Endodermal cell (in vitro differentiated cells): ENCODE measurements at places on chromosomes 13 and 19.

GRCh38 chr13:99380921-99381645, 73.9 kb upstream of the GPR183 start:
- H3K4me1 ChIP-seq = no peaks in the 10 kb centered on the region
- no peak overlapping the region for H3K4me3 ChIP-seq
- no peak overlapping the region for H3K27ac ChIP-seq
- peak; percentile 35 for DNase-seq

GRCh38 chr13:112362021-112362420, 14.1 kb upstream of the SPACA7 start:
- H3K4me3 ChIP-seq = no peak overlapping the region
- H3K27ac ChIP-seq = no peak overlapping the region
- no peaks in the 10 kb centered on the region for H3K27me3 ChIP-seq

DNA sequence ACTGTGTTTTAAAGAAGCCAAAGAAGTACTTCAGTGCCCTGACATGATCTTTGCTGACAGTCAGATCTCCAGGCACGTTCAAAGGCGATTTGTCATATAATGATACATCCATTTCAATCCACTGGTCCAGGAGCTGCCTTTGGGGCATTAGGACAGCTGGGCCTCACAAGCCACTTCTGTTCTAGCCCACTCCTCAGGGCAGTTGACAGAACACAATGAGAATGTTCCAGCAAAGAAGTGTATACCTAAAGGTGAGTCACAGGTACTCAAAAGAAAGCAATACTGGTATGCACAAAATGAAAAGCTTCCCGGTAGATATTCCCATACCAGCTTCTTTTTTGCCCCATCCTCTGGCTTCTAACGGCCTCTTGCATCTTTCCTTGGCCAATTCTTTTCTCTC, 12.5 kb upstream of the MAP3K10 start:
- no peak overlapping the region for H3K4me3 ChIP-seq
- no peaks in the 10 kb centered on the region for H3K4me1 ChIP-seq
- no peaks in the 10 kb centered on the region for H3K27me3 ChIP-seq
- no peak for DNase-seq

GRCh38 chr13:22402682-22403081, 731.8 kb downstream of the FGF9 start:
- H3K27ac ChIP-seq = no peak overlapping the region
- H3K4me1 ChIP-seq = no peaks in the 10 kb centered on the region
- DNase-seq = no peak
- no peaks in the 10 kb centered on the region for H3K27me3 ChIP-seq
- no peak overlapping the region for H3K4me3 ChIP-seq

GRCh38 chr13:26656919-26657318, 99.4 kb downstream of the WASF3 start:
- H3K4me1 ChIP-seq = peaks cover 4% of the 10 kb centered on the region
- no peak overlapping the region for H3K4me3 ChIP-seq
- DNase-seq = no peak
- no peaks in the 10 kb centered on the region for H3K36me3 ChIP-seq

GRCh38 chr19:15702534-15702930, 25.3 kb upstream of the OR10H2 start:
- no peak for DNase-seq
- H3K27me3 ChIP-seq = no peaks in the 10 kb centered on the region
- no peaks in the 10 kb centered on the region for H3K4me1 ChIP-seq
- no peaks in the 10 kb centered on the region for H3K36me3 ChIP-seq
- H3K27ac ChIP-seq = no peak overlapping the region
- H3K4me3 ChIP-seq = no peak overlapping the region

DNA sequence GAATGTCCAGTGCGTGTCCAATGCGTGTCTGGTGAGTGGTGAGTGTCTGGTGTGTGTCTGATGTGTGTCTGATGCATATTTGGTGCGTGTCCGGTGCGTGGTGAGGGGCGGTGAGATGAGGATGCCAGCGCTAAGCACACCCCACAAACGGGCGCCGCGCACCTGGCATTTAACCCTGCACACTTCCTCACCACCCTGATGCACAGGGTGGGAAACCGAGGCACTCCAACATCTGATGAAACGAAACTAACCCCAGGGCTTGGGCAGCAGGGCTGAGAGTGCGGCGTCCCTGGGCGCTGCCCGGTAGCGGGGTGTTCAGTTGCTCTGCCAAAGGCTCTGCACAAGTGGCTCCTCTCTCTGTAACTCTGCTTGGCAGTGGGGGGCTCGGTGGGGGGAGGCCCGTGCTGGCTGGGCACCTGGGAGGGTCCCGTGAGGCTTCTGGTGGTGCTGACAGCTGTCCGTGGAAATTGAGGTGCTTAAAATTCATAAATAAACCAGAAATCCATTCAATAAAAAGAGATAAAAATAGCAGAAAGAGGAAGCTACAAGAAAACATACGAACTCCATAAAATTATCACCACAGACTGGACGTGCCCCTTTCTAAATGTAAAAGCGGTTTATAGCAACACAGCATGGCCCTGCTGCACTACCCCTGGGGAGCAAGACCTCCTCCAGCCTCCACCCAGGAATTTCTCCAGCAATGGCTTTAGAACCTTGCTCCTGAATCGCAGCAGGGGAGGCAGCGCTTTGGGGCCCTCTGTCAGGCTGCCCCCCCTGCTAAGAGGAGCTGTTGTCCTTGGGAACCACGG, 76.0 kb downstream of the RASA3 start:
- H3K27ac ChIP-seq = peak overlapping the region; percentile 24
- H3K4me3 ChIP-seq = no peak overlapping the region
- no peaks in the 10 kb centered on the region for H3K27me3 ChIP-seq
- H3K4me1 ChIP-seq = no peaks in the 10 kb centered on the region
- DNase-seq = no peak
- no peaks in the 10 kb centered on the region for H3K36me3 ChIP-seq

GRCh38 chr13:30690282-30691188, 44.8 kb upstream of the ALOX5AP start:
- DNase-seq = no peak
- no peak overlapping the region for H3K27ac ChIP-seq
- no peaks in the 10 kb centered on the region for H3K36me3 ChIP-seq
- no peaks in the 10 kb centered on the region for H3K27me3 ChIP-seq
- no peaks in the 10 kb centered on the region for H3K4me1 ChIP-seq
- no peak overlapping the region for H3K4me3 ChIP-seq

- peaks cover 5% of the 10 kb centered on the region for H3K4me1 ChIP-seq
- DNase-seq = no peak
- no peaks in the 10 kb centered on the region for H3K27me3 ChIP-seq
- H3K27ac ChIP-seq = no peak overlapping the region
Observed at GRCh38 chr13:112974671-112975070, 5.7 kb downstream of the MCF2L start.

- no peaks in the 10 kb centered on the region for H3K4me1 ChIP-seq
- H3K27ac ChIP-seq = no peak overlapping the region
- no peak for DNase-seq
- H3K4me3 ChIP-seq = no peak overlapping the region
- no peaks in the 10 kb centered on the region for H3K27me3 ChIP-seq
Observed at GRCh38 chr19:2372076-2372612, 12.1 kb downstream of the TMPRSS9 start.

GRCh38 chr19:31436121-31436776, 87.0 kb upstream of the TSHZ3 start:
- no peaks in the 10 kb centered on the region for H3K36me3 ChIP-seq
- H3K4me1 ChIP-seq = no peaks in the 10 kb centered on the region
- H3K27me3 ChIP-seq = no peaks in the 10 kb centered on the region
- H3K27ac ChIP-seq = no peak overlapping the region
- no peak for DNase-seq

- no peaks in the 10 kb centered on the region for H3K27me3 ChIP-seq
- no peaks in the 10 kb centered on the region for H3K36me3 ChIP-seq
- no peak overlapping the region for H3K4me3 ChIP-seq
- peak; percentile 21 for DNase-seq
- no peaks in the 10 kb centered on the region for H3K4me1 ChIP-seq
- H3K27ac ChIP-seq = no peak overlapping the region
Observed at GRCh38 chr13:31000889-31001288, 68.4 kb downstream of the TEX26 start.

GRCh38 chr13:39397896-39398265, 205.1 kb downstream of the LHFPL6 start:
- H3K36me3 ChIP-seq = no peaks in the 10 kb centered on the region
- peaks cover 14% of the 10 kb centered on the region for H3K27me3 ChIP-seq
- no peak overlapping the region for H3K27ac ChIP-seq
- DNase-seq = no peak
- peaks cover 8% of the 10 kb centered on the region for H3K4me1 ChIP-seq
- H3K4me3 ChIP-seq = no peak overlapping the region

DNA sequence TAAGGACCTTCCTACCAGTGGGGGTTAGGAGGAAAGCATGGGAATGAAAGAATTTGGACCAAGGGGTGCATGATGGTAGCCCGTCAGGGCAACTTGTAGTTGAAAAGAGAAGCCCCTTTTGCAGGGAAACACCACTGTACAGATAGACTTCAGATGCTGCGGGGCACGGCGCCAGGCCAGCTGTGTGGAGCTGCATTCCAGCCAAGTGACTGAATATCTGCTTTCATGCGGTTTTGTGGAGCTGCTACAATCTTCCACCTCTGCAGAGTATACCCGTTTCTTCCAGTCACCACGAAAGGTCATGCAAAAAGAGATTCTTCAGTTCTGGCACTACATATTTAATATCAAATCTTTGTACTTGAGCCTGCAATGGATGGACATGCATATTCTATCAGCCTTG, 104.7 kb downstream of the RGCC start:
- H3K4me1 ChIP-seq = peaks cover 14% of the 10 kb centered on the region
- peak overlapping the region; percentile 41 for H3K27ac ChIP-seq
- no peak overlapping the region for H3K4me3 ChIP-seq
- no peaks in the 10 kb centered on the region for H3K36me3 ChIP-seq
- DNase-seq = no peak

DNA sequence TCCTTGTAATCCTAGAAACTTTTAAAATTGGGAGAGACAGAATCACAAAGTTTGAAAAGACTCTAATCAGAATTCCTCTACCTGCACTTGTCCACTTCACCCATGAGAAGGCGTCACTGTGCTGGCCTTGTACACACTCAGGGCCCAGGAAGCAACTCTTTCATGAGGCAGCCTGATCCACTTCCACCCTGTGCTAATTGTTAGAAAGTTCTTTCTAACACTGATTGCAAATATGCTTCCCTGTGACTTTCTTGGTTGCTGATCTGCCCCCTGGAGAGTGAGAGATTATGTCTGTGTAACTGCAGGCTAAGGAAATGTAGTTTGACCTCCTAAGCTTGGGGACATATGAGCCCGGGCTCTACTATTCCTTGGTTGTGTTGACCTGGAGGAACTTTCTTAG, 494.6 kb downstream of the MYO16 start:
- H3K4me1 ChIP-seq = peaks cover 3% of the 10 kb centered on the region
- H3K36me3 ChIP-seq = no peaks in the 10 kb centered on the region
- peak; percentile 63 for DNase-seq
- no peak overlapping the region for H3K4me3 ChIP-seq

- H3K27me3 ChIP-seq = no peaks in the 10 kb centered on the region
- no peak overlapping the region for H3K27ac ChIP-seq
- peaks cover 17% of the 10 kb centered on the region for H3K36me3 ChIP-seq
- H3K4me1 ChIP-seq = no peaks in the 10 kb centered on the region
- no peak for DNase-seq
- no peak overlapping the region for H3K4me3 ChIP-seq
Observed at GRCh38 chr13:102770435-102770834, 3.2 kb downstream of the TEX30 start.

DNA sequence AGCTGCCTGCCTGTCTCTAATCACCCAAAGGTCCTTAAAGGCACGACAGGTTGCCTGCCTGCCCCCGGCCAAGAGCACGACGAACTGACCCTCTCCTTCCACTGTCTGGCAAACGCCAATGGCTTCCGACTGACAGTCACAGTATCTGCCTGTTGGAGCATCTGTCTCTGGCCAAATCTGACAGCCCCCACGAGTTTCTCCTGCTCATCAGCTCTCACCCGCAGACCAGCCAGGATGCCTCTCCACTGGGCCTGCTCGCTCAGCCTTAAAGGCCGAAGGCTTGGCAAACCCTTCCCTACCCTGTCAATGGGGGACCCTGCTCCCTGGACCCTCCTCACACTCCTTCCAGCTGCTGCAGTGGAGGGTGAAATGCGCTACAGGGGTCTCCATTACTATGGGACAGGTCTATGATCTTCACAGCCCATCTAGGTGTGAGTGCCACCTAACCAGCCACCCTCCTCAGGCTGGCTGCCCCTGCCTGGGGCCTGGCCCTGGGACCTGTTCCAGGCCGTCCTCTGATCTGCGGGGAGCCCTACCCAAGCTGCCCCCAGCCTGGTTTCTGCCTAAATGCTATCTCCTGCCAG, 932 bp downstream of the FAM83E start:
- peak; percentile 64 for DNase-seq
- no peak overlapping the region for H3K4me3 ChIP-seq
- no peaks in the 10 kb centered on the region for H3K27me3 ChIP-seq
- H3K36me3 ChIP-seq = peaks cover 33% of the 10 kb centered on the region
- peak overlapping the region; percentile 57 for H3K27ac ChIP-seq

GRCh38 chr19:55248166-55248675, 10.6 kb downstream of the PPP6R1 start:
- H3K4me3 ChIP-seq = no peak overlapping the region
- H3K4me1 ChIP-seq = no peaks in the 10 kb centered on the region
- H3K27me3 ChIP-seq = no peaks in the 10 kb centered on the region
- H3K36me3 ChIP-seq = peaks cover 30% of the 10 kb centered on the region
- H3K27ac ChIP-seq = no peak overlapping the region

DNA sequence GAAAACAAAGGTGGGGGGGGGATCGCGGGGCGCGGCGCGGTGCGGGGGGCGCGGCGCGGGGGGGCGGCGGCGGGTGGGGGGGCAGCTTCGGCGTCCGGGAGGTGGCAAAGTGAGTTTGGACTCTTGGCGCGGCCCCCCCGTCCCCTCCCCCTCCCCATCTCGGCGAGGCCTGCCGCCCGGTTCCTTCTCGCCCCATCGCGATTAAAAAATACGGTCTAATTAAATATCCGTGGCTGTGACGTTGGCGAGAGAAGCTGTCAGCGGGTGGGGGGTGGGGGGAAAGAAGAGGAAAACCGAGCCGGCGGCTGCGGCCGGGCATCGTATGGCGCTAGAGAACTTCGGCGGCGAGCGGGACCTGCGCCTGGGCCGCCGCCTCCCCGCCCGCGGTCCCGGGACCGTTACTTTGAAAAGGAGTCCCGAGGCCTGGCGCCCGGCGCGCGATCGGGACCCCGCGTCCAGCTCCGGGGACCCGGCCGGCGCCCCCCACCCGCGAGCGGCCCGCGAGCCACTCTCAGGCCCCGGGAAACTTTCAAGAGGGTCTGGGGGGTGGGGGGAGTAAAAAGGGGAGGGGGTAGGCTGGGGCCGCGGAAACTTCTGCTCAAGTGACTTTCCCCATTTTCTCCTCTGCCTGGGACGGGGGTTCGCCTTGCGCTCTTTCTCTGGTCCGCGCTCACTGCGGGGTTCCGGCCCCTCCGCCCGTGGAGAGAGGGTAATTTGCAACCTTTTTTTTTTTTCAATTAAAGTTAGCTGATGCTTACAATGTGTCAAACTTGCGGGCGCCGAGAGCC, 146.3 kb upstream of the ZNF536 start:
- no peak overlapping the region for H3K27ac ChIP-seq
- no peak overlapping the region for H3K4me3 ChIP-seq
- H3K27me3 ChIP-seq = peaks cover 96% of the 10 kb centered on the region
- peaks cover 6% of the 10 kb centered on the region for H3K4me1 ChIP-seq
- DNase-seq = no peak
- no peaks in the 10 kb centered on the region for H3K36me3 ChIP-seq
